ENCODE measurements at places on chromosomes 3 and 15.

- DNase-seq = peak; percentile 94
Observed at GRCh38 chr3:196179380-196180308, 31.6 kb downstream of the ZDHHC19 start.

- peak; percentile 8 for DNase-seq
Observed at GRCh38 chr15:82995938-82996337, 9.9 kb downstream of the RAMAC start.

GRCh38 chr15:49168016-49168415, 2.0 kb upstream of the GALK2 start:
- no peak for DNase-seq

GRCh38 chr15:49466119-49466518, 43.1 kb downstream of the FGF7 start:
- no peak for DNase-seq

DNA sequence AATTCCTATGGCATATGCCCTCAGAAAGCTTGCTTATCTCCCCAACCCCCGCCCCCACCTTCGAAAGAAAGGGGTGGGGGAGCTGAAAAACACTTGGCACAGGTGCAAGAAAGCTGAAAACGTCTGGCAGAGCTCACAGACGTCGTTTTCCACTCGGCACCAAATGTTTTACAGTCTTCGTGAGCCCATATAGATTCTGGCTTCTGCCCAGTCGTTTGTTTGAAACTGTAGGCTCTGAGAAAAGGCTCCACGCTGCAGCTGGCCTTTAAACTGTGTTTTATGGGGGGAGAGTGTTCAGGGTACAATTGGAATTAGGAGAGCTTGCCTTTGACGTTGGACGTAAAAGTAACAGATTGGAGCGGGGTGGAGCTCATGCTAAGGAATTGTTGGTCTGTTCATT, 130.3 kb downstream of the MDFIC2 start:
- DNase-seq = no peak

DNA sequence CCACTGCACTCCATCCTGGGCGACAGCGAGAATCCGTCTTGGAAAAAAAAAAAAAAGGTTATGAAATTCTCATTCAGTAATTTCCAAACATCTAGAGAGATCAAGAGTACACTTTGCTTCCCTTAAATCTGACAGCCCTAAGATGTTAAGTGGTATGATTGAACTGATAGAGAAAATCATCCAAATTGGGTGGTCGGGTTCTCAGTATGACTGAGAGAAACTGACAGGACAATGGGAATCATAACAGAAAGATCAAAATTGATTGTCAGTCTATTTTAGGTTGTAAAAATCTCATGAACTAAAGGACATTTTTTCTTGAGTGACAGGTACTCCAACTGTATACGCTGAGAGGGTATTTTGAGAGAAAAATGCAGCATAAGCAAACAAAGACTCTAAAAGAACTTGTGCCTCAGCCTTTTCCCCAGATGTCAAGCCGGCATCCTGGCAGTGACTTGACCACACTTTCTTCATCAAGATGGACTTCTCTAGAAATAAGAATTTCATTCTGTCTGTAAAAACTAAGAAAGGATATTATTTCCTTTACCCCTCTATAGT, 65.8 kb downstream of the MYO5A start:
- no peak for DNase-seq

DNA sequence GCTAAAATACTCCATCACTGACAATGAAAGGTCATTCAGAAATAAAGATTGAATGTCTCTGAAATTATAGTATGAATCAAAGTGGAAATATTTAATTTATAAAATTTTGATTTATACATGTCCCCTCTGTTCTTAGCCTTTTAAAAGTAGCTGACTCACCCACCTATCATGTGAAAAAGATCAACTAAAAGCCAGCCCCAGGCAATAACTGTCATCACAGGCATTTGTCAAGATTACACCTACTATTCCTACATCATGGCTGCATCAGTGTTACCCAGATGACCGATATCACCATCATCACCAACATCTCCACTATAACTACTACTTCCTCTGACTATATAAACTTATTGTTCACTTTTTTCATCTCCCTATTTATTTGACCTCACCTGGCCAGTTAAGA, 14.3 kb upstream of the PIK3R4 start:
- no peak for DNase-seq

DNA sequence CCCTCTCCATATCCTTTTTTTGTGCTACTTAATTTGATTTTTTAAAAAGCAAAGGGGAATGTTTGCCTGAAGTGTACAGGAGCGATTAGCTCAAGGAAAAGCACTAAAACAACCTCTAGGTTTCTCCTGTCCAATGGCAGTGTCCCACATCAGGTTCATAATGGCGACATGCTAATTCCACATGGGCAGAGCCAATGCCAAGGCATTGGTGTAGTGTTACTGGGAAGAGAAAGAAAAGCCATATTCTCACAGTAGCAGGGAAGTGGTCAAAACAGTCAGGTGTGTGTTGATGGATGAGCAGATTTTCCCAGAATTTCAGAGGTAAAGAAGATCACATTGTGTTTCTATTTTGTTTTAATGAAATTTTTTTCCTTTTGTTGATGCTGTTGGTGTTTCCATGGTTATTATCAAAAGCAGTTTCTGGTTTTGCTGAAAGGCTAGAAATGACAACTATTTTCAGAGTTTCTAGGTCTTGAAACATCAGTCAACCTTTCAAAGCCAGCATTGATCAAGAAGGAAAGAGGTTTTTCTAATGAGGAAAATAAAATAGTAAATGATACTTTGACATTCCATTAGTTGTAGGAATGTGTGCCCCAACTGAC, 65.2 kb downstream of the FNDC3B start:
- peak; percentile 71 for DNase-seq

DNA sequence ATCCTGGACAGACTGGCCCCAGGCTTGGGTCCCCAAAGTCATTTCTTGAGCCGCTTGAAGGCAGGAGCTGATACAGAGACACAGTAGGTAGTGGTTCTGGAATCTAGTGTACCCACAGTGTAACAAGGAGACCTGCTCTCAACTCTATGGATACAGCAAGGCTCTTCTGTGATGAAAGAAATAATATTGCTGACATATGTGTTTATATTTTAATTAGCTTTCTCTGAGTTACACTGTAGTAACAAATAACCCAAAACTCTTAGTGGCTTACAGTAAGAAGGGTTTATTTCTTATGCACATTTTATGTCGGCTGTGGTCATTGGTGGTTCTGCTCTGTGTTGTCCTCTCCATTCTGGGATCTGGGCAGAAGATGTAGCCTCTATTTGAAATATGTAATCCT, 45.5 kb downstream of the CHST14 start:
- DNase-seq = no peak

DNA sequence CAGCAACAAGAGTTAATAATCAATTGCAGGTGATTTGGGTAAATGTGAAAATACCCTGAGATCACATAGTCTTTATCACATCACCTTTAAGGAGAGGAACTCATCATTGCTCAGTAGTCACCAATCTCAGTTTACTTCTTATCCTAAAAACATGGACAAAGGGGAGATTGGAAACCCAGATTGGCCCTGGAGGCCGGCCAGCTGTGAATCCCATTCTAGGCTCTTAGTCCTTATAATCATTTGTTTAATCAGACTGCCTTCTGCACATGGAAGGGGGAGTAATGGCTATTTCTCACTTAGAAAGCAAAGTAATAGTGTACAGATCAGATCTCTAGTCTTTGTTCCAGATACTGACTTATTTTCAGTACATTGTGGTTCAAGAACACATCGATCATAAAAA, 37.2 kb upstream of the CPB1 start:
- DNase-seq = no peak

GRCh38 chr3:18208091-18208490, 217.0 kb downstream of the SATB1 start:
- no peak for DNase-seq

DNA sequence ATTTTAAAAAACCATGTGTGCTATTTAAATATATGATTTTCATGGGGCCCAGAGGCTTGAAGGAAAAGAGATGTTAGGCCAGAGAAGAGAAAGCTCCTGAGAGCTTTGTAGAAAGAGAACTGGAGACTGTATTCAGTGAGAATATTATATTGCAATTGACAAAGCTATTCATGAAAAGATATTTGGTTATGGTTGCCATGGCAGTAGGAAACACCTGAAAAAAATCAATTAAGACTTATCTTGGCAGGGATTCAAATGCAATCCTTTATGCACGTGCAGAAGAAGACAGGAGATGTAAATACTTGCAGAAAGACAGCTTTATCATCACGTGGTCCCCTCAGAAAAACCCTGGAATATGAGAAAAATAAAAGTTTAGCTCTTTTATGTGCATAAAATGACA, 636.0 kb upstream of the TBL1XR1 start:
- no peak for DNase-seq

GRCh38 chr3:151918253-151919029, 45.0 kb downstream of the SUCNR1 start:
- DNase-seq = peak; percentile 59

DNA sequence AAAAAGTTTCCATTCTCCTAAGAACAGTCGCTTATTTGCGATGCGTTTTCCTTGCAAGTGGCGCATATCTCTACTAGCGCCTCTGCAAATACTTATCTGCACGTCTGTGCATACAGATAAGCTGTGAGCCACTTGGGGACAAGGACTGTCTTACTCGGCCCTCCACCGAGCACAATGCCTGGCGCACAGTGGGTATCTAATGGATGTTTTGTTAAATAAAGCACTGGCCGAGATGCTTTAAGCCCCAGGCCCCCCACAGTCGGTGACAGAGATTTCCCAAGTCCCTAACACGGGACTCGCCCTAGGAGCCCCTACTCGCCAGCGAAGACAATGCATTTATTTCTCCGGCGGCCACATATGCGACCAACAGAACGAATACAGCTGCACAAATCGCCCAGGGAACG, 503 bp downstream of the HLTF start:
- peak; percentile 41 for DNase-seq

DNA sequence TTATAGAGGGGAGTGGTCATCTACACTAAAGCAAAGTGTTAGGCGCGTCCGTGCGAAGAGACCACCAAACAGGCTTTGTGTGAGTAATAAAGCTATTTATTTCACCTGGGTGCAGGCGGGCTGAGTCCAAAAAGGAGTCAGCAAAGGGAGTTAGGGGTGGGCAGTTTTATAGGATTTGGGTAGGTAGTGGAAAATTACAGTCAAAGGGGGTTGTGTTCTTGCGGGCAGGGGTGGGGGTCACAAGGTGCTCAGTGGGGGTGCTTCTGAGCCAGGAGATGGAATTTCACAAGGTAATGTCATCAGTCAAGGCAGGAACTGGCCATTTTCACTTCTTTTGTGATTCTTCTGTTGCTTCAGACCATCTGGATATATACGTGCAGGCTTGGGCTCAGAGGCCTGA, 47.1 kb downstream of the OIP5 start:
- DNase-seq = no peak

GRCh38 chr3:155815030-155815545, 9.0 kb upstream of the C3orf33 start:
- no peak for DNase-seq

- DNase-seq = no peak
Observed at GRCh38 chr15:38587214-38587613, 22.6 kb upstream of the RASGRP1 start.

GRCh38 chr3:8460050-8460708, 41.4 kb upstream of the LMCD1 start:
- no peak for DNase-seq

All from LHCN-M2 (cell line).